Fibroblast of villous mesenchyme (primary cell): ENCODE measurements at places on chromosomes 7 and 10.

- DNase-seq: no peak
Observed at GRCh38 chr7:128161466-128162125, 79.5 kb upstream of the LEP start.

- DNase-seq: no peak
Observed at GRCh38 chr10:61821153-61821552, 80.3 kb upstream of the ARID5B start.

DNA sequence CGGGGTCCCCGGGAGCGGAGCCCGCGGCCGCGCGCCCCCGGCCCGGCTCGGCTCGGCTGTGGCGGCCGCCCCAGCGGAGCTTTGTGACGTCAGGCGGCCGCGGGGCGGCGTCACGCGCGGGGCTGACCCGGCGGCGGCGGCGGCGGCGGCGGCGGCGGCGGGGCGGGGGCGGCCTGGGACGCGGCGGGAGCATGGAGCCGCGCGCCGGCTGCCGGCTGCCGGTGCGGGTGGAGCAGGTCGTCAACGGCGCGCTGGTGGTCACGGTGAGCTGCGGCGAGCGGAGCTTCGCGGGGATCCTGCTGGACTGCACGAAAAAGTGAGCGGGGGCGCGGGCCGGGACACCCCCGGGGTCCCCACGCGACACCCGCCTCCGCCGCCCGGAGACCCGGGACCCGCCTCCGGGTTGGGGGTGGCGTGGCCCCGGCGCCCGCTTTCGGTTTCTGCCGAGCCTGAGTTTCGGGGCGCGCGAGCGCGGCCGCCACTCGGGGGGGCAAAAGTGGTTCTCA is at the start of gene PWWP2B:
TSS of gene PWWP2B (plus strand) at position 165 of the 506 bp plus-strand sequence. CDS start at position 192, 27 bp downstream.
- peak; percentile 49 for DNase-seq

- peak; percentile 64 for DNase-seq
Observed at GRCh38 chr10:48658243-48658974, 26.3 kb upstream of the WDFY4 start.

DNA sequence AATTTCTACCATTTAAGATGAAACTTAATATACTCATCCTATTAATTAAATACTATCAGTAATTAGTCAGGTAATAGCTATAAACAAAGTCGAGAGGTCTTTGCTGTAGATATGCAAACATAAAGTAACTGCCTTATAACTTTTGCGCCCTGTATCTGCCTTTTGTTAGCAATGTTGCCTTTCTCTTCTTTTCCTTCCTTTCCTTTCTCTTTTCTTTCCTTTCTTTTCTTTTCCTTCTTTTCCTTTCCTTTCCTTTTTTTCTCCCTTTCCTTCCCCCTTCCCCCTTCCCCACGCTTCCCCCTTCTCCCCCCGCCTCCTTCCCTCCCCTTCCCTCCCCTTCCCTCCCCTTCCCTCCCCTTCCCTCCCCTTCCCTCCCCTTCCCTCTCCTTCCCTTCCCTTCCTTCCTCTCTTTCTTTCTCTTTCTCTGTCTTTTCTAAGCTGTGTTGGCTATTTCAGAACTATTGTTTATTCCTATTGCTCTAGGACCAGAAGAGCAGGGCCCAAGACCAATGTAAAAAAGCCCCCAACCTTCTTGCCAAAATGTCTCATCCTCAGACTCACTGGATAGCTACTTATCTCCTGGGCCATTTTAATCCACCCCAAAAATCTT is 65.3 kb upstream of the DKK1 start:
- DNase-seq: no peak

DNA sequence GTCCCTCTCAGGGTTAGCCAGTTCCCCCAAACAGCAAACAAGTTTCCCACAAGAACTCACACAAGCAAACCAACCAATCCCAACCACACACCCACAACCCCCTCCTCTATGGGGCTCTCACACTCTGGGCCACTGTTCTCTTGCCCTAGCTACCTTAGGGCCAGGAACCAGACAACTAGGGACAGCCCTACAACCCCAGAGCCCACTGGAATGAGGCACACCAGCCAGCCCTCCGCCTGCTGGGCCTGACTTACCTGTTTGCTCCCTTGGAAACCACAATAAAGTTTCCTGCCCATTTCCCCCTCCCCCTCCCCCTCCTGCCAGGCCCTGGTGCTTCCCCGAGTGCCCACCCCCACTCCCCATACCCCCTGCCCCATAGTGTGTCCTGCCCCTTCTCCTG is 132.6 kb downstream of the WDR11 start:
- DNase-seq: no peak

DNA sequence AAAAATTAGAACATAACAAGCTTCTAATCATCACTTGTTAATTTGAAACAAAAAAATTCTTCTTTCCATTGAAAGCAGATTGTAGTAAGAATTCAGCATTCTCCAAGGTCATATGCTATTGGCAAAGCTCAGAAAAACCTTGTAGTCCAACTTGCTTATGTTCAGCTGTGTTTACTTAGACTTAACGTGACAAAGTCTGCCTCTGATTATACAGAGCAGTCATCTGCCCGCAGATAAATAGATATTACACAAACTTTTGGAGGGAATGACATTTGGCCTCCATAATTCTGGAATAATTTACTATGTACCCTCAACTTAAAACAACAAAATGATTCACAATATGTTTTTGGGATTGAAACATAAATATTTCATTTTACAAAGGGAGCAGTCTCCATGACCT is 45.8 kb downstream of the MKX start:
- no peak for DNase-seq

DNA sequence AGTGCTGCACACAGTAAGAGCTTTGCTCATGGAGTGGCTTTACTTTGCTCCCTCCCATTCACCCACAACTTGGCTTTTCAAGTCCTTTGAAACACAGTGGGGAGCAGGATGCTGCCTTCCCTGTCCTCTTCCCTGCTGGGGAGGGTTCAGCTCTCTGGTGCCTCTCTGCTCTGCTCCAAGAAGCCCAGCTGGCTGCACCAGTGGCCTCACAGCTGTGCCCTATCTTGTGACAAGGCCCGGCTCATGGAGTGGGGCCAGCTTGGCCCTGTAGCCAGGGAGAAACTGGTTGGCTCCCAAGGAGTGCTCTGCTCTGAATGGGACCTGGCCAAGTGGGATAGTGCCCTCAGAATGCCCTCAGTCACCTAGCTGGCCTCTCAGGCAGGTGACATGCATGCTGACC is 212.3 kb upstream of the ZMIZ1 start:
- peak; percentile 13 for DNase-seq

- no peak for DNase-seq
Observed at GRCh38 chr10:105691811-105692210, 1050.7 kb downstream of the SORCS3 start.

- no peak for DNase-seq
Observed at GRCh38 chr10:113360870-113361269, 192.0 kb upstream of the HABP2 start.

GRCh38 chr10:59512951-59513350 is 150.6 kb upstream of the FAM13C start:
- DNase-seq: no peak

DNA sequence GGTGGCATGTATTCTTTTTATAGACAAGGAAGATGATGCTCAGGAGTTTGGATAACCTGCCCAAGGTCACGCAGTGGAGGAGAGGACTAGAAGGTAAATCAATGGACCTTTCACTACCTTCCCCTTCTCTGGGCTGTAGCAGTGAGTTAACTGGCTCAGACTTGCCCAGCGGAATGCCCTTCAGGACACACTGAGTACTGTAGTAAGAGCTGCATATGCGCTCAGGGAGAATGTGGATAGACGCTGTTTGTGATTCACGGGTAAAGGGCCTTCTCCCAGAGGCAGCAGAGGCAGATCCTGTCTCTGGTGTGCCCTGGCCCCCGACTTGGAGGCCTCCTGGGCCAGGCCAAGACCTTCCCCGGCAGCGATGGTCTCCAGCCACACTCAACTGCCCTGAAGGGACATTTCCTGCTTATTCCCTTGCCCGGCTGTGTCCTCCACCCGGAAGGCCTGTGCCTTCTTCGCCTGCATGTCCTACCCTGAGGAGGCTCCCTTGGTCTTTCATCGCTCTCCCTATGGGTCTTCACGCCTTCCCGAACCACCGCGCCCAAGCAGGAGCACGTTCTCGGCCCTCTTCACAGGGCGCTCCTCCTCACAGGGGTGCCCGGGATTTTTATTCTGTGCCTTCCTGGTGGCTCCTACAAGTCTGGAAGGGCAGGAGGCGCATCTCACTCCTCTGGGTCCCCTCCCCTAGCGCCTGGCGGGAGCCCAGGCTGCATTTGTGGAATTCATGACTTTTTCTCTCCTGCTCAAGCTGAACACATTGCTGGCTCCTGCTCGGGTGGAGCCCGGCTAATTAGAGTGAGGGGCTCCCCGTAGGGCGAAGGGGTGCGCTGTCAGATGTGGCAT is 1.8 kb upstream of the IKZF1 start:
- DNase-seq: no peak

DNA sequence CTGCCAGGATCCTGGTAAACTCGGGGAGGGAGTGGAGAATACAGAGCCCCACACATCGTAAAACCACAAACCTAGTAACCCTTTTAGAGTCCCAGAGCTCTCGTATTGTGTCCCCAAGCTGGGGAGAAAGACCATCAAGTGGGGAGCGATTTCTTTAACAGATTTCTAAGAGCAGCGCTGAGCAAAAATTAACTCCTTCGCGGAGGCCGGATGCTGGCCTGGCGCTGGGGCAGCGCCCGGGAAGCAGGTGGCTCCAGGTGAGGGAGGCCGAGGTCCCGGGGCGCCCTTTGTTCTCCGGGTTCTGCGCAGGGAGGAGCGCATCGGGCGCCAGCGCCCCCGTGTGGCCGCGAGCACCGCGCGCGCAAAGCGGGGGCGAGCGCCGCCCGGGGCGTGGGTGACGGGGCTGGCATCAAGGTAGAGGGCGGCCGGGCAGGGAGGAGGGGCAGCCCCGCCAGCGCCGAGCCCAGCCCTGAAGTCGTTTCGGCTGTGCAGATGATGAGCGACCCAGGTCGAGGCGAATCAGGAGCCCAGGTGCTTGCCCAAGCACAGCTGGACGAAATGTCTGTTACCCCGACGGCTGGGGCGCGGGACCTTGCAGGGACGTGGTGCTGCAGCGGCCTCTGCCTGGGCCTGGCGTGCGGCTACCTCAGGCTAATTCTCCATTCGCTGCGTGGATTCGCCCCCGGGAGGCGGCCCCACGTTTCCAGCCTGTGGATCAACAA is 10.4 kb upstream of the FGFR2 start:
- DNase-seq: no peak

DNA sequence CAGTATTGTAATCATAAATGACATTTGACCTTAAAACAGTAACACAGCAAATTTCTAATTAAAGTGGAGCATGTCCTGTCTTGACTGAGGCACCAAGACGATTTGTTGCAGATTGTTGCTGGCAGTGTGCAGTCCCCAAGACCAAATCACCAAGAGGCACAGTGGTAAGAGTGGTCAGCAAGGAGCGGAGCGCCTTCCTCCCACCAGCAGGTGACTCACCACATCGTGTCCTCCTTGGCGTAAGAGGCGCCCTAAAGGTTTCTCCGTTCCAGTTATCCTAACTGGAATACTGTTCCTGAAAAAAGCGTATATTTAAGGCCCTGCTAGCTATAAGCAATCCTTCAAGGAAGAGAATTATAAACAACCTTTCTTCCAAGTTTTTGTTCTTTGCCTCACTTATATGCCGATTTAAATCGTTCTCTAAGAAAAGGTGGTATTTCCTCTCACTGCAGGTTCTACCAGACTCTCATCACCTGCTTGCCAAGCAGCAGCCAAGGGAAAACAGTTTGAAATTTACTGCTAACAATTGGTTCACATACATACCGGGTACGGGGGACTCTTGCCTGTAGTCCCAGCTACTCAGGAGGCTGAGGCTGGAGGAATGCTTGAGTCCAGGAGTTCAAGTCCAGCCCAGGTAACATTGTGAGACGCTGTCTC is 10.7 kb upstream of the REPIN1 start:
- DNase-seq: no peak

- DNase-seq: no peak
Observed at GRCh38 chr10:89303161-89303560, 1.3 kb downstream of the IFIT2 start.

DNA sequence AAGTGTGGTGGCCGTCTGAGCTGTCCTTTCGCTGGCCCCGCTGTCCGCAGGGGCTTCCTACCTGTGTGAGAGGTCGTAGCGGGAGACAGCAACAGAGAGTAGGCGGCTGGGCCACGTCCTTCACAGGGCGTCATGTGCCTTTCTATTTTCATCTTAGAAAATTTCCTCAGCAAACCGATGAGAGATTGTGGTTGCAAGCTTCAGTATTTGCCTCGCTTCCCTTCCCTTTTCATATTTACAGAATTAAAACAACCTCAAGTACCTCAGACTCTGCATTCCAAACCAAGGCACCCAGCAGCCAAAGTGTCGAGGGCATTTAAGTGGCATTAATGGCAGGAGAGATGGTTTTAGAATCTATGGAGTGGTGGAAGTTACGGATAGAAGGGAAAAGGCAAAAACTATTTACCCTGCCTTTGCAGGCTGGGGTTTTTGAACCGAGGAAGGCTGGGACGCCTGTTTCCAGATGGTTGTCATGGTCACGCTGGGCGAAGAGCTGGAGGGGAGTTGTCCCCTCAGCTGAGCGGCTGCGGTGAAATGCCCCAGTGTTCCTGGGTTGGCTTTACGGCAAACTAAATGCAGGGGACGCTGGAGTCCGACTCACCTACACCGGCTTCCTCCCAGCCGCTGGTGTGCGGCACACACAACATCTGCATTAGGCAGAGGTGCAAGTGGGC is 41.9 kb downstream of the WIPI2 start:
- no peak for DNase-seq

- no peak for DNase-seq
Observed at GRCh38 chr10:96495544-96495943, 18.2 kb downstream of the TLL2 start.

DNA sequence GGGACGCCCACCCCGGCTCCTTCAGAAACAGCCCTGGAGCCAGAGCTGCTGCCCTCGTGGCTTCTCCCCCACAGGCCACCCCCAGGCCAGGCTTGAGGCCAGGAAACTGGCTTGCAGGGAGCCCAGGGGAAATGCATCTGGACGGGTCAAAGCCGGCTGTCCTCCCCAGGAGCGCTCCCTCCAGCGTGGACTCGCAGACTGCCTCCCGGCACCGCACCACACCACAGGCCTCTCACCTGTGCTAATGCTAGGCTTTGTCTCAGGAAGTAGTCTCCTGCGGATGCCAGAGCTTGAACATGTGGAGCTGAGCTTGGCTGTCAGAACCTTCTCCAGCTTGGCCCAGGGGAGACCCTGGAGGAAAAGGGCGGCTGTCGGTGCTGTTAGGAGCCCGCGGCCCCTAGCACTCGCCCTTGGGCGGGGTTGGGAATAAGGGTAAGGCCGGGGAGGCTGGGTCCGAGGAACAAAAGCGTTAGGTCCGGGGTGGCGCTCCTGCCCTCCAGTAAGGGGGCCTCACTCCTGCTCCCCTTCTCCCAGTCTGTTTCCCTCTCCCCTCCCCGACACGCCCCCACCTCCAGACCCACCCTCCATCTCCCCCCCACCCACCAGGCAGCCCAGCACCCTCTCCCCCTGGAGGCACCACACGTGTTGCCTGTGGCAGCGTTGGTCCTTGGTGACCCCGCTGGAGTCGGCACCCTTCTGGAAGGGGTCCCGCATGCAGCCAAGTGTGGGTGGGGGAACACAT is 21.6 kb upstream of the DRGX start:
- no peak for DNase-seq
